ENCODE measurements at places on chromosomes 16 and 17.

DNA sequence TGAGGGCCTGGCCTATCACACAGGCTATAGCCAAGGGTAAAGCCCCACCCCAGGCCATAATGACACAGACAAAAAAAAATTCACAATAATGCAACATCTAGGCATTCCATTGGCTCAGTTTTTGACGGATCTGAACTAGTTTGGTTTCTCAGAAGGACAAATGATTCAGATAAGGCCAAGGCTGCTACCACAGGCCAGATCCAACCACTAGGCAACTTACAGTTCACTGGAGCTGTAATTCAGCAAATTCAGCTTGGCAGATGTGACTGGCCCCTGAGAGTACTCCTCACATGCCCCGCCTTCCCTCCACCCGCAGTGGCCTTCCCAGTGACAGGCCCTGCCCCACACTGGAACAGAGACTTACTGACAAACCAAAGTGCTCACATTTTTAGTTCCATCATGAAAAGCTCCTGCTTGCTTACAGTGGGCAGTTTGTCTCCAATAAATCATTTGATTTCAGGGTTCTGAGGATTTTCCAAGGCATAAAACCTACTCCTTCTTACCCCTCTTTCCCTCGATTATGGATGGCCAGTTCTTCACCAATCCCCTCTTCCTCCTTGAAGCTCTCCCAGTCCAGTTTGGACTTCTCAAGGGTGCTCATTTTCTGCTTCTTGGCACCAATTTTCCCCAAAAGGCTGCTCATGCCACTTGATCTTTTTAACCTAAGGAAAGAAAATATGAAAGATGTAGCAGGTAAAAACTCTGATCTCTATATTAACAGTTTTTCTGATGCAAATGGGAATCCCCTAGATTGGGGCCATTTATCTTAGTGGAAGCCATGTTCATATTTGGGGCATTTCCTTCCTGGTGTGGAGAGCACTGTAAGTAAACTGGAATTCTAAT lies 53.3 kb upstream of the BCAR1 start:
- DNase-seq = no peak

GRCh38 chr17:35953720-35954119 lies 10.2 kb upstream of the LYZL6 start:
- no peak for DNase-seq

- no peak for DNase-seq
Observed at GRCh38 chr17:45734598-45734997, 49.5 kb upstream of the CRHR1 start.

GRCh38 chr17:42525221-42525620 lies 10.8 kb upstream of the NAGLU start:
- no peak for DNase-seq

- no peak for DNase-seq
Observed at GRCh38 chr16:69922200-69922599, 28.9 kb upstream of the CLEC18A start.

GRCh38 chr17:38741921-38742410 lies 6.2 kb downstream of the PCGF2 start:
- no peak for DNase-seq

GRCh38 chr17:74202938-74203337 lies 540 bp upstream of the RPL38 start:
- DNase-seq = no peak

GRCh38 chr17:45573924-45574770 lies 83.6 kb upstream of the PLEKHM1 start:
- no peak for DNase-seq

GRCh38 chr17:68570526-68570925 lies 30.6 kb downstream of the FAM20A start:
- DNase-seq = no peak

- DNase-seq = no peak
Observed at GRCh38 chr17:11094331-11094730, 146.7 kb upstream of the SHISA6 start.

DNA sequence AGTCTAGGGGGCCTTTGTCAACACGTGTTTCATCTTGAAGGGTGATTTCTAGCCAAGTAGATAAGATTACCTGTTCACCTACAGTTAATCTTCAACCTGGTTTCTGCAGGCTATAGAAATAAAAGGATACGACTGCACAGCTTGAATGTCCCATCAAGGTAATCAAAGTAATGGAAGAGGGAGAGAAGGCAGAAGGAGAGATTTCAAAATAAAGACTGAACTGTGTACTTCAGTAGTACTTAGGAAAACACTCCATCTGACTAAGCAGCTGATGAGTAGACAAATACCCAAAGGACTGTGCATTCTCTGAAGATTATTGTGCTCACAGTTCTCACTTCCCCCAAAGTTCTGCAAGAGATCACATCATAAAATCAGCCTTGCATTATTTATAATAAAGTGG lies 5.8 kb upstream of the RFFL start:
- DNase-seq = no peak

- DNase-seq = no peak
Observed at GRCh38 chr16:60432472-60432871, 1603.8 kb downstream of the CDH8 start.

All from CD4-positive, alpha-beta T cell treated with Interleukin-17A for 1 hour (primary cell).